ENCODE measurements at places on chromosomes 7 and 10.

GRCh38 chr7:7756577-7756976, 38.2 kb upstream of the RPA3 start:
- no peak for DNase-seq

DNA sequence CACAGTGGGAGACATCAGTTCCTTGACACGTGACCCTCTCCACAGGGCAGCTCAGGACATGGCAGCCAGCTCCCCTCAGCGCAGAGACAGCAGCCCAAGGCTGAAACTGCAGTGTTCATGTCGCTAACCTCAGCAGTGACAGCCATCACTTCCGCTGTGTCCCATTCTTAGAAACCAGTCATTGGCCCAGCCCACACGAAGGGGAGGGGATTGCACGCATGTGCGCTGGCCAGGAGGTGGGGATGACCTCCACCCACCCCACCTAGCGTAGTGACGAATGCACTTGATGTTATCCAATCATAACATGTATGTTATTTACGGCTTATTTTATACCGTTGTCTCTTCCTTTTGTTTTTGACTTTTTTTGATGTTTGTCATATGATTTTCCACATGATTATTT, 36.9 kb upstream of the EGFR start:
- no peak for DNase-seq

DNA sequence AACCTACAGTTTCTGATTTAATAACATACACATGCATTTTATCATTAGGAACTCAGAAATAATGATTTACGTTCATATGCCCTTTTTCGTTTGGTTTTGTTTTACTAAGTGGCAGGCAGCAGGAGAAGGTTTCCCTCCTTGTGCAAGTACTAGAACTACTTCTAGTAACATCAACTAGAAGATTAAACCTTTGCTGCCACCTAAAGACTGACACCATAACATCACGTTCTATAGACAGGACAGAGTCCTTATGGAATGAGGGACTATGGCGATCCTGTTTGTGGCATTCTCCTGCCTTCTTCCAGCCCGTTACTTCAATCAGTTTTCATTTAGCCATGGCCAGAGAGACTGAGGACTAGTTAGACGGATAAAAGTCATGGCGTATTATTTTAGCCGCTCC, 53.2 kb downstream of the GAD2 start:
- peak; percentile 52 for DNase-seq

- peak; percentile 39 for DNase-seq
Observed at GRCh38 chr10:92880233-92880861, 32.0 kb downstream of the EXOC6 start.

- peak; percentile 78 for DNase-seq
Observed at GRCh38 chr10:131617113-131617858, 283.5 kb upstream of the PPP2R2D start.

- no peak for DNase-seq
Observed at GRCh38 chr7:5489991-5490536, 66.4 kb upstream of the TNRC18 start.

GRCh38 chr10:122113945-122114747, 125.2 kb downstream of the TACC2 start:
- DNase-seq = no peak

DNA sequence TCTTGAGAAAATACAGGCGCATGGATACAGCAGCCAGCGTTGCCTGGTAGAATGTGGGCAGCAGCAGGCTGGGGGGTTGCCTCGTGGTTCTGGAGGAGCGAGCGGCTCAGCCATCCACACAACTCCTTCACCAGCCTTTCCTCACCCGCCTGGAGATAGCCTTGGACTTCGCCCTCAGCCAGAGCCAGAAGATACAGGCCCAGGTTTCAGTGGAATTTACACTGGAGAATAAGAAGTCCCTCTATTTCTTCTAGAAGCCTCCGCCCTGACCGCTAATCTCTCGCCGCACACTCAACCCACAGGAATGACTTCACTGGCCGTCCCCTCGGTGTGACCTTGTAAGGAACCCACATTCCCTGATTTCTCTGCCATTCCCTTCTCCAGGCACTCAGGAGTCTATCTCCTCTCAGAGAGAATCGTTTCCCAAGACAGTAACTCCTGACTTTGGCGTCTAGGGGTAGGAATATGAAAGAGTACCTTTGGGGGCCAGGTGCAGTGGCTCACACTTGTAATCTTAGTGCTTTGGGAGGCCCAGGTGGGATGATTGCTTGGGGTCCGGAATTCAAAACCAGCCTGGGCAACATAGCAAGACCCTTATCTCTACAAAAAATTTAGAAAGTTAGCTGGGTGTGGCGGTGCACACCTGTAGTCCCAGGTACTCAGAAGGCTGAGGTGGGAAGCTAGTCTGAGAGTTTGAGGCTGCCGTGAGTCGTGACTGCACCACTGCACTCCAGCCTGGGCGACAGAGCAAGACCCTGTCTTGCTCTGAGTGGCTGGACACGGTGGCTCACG, 52.0 kb upstream of the ECHDC3 start:
- DNase-seq = no peak

DNA sequence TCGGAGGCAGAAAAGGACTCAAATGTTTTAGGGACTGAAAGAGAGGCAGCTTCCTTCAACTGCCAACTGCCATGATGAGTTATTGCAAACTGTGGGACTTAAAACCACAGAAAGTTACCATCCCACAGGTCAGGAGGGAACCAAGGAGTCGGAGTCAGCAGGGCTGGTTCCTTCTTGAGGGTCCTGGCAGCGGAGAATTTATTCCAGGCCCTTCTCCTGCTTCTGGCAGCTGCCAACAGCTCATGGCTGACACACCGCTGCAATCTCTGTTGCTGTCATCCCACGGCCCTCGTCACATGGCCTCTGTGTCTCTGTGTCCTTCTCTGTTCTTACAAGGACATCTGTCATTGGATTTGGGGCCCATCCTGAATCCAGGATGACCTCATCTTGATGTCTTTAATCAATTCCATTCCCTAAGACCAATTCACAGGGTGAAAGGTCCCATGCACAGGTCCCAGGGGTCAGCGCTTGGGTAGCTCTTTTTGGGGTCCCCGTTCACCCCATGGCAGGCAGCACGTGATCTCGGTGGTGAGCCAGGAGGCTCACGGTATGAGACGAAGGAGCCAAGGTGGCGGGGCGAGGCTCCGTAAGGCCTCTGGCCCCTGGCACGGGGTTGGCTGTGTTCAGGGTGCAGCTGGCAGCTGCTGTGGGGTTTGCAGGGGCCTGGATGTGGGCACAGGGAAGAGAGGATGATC, 27.4 kb upstream of the PSMG3 start:
- no peak for DNase-seq

DNA sequence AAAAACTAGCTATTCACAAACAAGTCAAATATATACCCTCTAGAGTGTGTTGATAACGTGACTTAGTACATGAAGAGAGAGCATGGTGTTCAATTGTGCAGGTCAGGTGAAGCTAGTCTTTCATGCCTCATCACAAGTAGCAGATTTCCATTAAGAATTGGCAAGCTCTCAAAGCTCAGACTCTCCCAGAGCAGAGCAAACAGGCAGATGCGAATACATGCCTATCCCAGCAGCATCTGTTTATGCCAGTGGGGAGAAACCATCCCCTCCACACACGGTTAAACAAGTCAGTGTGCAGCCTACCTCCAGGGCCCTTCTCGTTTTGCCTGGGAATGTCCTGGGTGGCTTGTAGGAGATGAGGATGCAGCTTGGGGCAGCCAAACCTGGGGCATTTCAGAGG, 532.5 kb upstream of the C7orf33 start:
- DNase-seq = no peak

DNA sequence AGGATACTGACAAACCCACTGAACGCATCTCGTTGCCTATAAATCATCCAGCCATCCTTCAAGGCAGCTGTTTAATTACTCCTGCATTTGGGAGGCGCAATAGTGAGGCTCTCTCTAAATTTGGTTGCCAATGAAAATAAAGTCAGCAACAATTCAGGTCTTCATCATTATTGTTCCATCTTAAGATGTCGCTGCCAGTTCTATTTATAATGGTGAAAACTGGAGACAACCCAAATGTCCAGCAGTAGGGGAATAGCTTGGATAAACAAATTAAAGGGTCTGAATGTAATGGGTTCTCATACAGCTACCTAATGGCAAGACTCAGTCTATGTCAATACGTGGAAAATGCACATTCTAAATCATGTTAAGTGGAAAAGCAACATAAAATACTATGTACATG, 120.1 kb upstream of the PLXNA4 start:
- DNase-seq = no peak

DNA sequence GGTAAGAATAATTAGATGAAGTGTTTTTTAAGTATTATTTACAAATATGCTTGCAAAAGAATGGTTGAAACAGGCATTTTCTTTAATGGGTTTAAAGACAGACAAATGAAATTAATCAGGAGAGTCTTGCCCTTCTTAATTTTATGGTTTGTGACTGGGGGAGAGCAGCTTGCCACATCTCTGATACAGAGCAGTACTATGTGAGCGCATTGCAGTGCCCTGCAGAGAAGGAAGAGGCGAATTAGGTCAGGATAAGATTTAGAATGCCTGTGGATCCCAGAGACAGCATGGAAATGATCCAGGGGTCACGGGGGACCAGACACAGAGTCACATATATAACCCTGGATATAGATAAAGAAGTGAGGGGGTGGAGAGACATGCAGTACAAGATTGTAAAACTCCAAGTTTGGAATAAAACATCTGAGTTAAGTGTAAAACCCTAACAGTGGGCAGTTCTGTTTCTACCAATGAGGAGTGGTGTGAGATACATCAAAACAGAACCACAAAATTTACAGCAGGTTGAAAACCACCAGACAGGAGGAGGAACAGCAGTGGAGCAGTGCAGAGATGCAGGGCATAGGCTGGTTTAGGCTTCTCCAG, 125.5 kb downstream of the FAM204A start:
- DNase-seq = no peak

GRCh38 chr10:29688230-29688661, 53.5 kb upstream of the SVIL start:
- peak; percentile 61 for DNase-seq

DNA sequence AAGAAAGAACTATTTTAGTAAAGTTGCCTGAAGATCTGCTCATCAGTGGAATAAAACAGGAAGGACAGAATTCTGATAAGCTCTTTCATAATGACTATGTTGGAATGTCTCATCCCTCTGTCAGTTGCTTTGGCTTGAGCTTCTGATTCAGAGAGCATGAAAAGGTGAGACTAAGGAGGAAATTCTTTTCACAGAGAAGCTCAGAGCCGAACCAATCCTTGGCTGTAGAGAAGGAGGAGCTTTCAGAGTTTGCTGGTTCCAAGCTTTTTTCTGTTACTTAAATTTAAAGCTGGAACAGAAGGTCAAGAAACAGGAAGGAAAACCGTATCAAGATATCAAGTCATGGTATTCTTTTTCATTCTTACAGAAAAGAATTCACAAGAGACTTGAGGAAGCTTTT, 24.0 kb downstream of the GSTO2 start:
- no peak for DNase-seq

DNA sequence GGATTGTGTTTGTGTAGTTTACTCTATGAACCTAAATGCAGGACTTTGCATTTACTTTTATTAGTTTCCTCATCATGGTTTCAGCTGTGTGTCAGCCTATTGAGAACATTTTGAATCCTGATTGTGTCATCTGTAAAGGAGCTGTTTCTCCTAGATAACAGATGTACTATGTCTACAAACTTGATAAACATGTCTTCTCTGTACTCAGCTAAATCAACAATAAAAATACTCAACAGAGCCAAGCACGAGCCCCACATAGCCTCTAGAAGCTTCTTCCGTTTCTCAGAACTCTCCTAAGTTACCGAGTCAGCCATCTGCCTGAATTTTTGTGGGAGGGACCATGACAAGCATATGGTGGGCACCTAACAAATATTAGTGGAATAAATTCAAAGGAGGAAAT, 234.7 kb downstream of the SKAP2 start:
- DNase-seq = no peak

DNA sequence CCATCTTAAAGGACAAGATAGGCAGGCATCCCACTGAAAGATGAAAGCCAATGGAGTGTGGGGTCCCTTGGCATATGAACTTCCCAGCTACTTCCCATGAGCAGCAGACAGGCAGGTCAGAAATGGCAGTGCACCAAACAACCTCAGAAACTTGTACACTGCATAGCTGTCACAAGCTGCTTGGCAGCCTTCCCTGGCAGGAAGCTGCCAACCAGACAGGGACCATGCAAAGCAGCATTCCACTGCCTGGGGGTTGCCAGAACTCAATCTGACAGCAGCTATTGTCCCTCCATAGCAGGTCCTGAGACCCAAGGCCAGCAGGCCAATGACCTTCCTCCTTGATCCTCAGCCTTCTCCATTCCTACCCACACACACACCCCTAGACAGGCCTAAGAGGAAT, 139.5 kb downstream of the PLCE1 start:
- DNase-seq = no peak

Measured in retina (tissue), 1 donor.